ENCODE measurements at places on chromosomes 4 and X. TPM values are rescaled to one million over a fixed set of nuclear protein-coding genes. Genes with fewer than 3 reads are reported as not detected.

GRCh38 chr4:52750819-52751486, at the start of gene ERVMER34-1:
TSS of gene ERVMER34-1 (minus strand) at chr4:52751425. CDS start at chr4:52745520, 5,905 bp downstream.
- peaks cover 13% of the 10 kb centered on the region for H3K4me1 ChIP-seq
- peak; percentile 38 for DNase-seq
- no peak within 1 kb of the TSS for H3K27ac ChIP-seq
- no peaks in the 10 kb centered on the region for H3K36me3 ChIP-seq

DNA sequence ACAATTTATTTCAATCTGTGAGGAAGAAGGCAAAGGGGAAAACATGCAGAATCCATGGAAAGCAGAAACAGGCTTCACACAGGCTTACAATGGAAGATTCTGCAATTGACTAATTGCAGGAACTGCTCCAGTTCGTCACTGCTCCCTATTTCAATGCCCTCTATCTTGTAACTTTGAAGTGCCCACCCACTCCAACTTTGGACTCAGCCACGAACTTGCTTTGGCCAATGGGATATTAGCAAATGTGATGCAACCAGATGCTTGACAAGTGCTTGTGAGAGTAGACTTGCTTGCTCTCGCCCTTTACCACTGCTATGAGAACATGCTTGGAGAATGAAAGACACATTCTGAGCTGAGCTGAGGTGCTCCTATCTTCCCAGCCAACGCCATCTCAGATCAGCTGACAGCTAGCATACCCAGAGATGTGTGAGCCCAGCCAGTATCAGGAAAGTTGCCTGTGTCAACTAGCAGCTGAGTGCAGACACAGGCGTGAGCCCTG, 105.7 kb upstream of the PTCHD1 start:
- DNase-seq = no peak
- H3K36me3 ChIP-seq = no peaks in the 10 kb centered on the region
- no peaks in the 10 kb centered on the region for H3K27me3 ChIP-seq
- no peak overlapping the region for H3K4me3 ChIP-seq
- no peak overlapping the region for H3K27ac ChIP-seq

DNA sequence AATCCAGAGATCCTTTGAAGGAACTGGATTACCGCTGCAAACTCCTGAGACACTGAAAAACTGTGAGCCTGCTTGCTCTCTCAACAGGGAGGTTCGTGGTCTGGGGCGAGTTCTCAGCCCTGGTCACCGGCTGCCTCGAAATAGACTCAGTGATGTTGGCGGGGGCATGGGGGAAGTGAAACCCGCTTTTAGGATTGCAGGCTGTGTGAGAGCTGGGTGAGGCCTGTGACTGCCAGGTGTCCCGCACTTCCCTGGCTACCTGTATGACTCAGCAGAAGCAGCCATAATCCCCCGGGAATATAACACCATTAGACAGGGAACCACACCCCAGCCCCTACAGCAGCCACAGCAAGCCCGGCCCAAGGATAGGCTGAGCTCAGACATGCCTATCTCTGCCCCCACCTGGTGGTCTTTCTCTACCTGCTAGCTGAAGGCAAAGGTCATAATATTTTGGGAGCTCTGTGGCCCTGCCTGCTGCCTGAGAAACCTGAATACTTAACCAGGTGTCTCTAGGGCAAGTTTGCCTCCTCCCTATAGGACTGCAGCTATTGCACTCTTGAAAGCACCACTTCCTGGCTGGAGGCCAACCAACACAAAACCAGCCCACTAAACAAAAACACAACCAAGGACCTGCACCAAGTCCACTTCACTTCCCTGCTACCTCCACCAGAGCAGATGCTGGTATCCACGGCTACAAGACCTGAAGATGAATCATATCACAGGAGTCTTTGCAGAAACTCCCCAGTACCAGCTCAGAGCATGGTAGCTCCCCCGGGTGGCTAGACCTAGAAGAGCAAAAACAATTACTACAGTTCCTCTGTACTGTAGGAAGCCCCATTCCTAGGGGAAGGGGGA, 202.0 kb downstream of the RRAGB start:
- no peak overlapping the region for H3K4me3 ChIP-seq
- H3K27ac ChIP-seq = no peak overlapping the region
- peaks cover 33% of the 10 kb centered on the region for H3K36me3 ChIP-seq
- DNase-seq = no peak

DNA sequence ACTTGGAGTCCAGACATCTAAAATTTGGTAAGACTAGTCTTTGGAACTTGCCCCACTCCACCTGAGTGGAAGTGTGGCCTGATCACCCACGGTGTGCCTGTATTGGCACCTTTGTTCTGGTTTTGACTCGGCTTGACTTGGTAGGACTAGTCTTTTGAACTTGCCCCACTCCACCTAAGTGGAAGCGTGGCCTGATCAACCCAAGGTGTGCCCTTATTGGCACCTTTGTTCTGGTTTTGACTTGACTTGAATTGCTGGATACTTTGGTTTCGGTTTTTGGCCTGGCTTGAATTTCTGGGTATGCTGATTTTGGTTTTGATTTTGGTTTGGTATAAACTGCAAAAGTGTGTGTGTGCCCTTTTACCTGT, 44.7 kb upstream of the UGT2B7 start:
- DNase-seq = no peak
- H3K27me3 ChIP-seq = no peaks in the 10 kb centered on the region
- H3K4me3 ChIP-seq = peak overlapping the region; percentile 24
- peaks cover 52% of the 10 kb centered on the region for H3K4me1 ChIP-seq
- H3K27ac ChIP-seq = peak overlapping the region; percentile 55

The FAT4 gene
- total RNA-seq = 26.6 TPM

GRCh38 chr4:15749001-15749400, 29.1 kb upstream of the CD38 start:
- no peak overlapping the region for H3K4me3 ChIP-seq
- no peak overlapping the region for H3K27ac ChIP-seq
- H3K27me3 ChIP-seq = no peaks in the 10 kb centered on the region

DNA sequence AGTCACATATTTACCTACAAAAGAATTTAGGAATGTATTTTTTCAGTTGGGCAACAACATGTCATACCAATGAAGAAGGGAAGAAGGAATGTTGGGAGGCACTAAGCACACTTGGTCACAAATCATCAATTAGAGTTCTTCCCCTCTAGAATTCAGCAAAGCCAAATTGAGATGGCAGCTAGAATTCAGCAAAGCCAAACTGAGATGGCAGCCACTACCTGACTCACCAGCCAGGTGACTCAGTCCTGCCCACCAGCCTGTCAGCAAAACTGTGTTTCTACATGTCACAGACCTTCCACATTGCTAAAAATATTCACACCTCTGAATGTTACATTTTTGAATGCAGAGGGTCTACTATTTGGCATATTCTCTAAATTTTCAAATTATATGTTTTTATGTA, 63.2 kb upstream of the NOCT start:
- DNase-seq = no peak
- no peaks in the 10 kb centered on the region for H3K4me1 ChIP-seq
- H3K27ac ChIP-seq = no peak overlapping the region
- no peak overlapping the region for H3K4me3 ChIP-seq
- no peaks in the 10 kb centered on the region for H3K27me3 ChIP-seq

The PIGA gene
- 26.2 TPM for total RNA-seq

The IL2RG gene
- total RNA-seq = not detected

The TCEAL6 gene
- total RNA-seq = not detected

- H3K27ac ChIP-seq = no peak overlapping the region
- H3K27me3 ChIP-seq = no peaks in the 10 kb centered on the region
- peaks cover 7% of the 10 kb centered on the region for H3K4me1 ChIP-seq
- no peaks in the 10 kb centered on the region for H3K36me3 ChIP-seq
- no peak overlapping the region for H3K4me3 ChIP-seq
- no peak for DNase-seq
Observed at GRCh38 chr4:10762561-10762960, 78.0 kb upstream of the CLNK start.

- H3K4me1 ChIP-seq = peaks cover 20% of the 10 kb centered on the region
- no peak overlapping the region for H3K27ac ChIP-seq
Observed at GRCh38 chrX:109856974-109857373, 123.9 kb upstream of the ACSL4 start.

DNA sequence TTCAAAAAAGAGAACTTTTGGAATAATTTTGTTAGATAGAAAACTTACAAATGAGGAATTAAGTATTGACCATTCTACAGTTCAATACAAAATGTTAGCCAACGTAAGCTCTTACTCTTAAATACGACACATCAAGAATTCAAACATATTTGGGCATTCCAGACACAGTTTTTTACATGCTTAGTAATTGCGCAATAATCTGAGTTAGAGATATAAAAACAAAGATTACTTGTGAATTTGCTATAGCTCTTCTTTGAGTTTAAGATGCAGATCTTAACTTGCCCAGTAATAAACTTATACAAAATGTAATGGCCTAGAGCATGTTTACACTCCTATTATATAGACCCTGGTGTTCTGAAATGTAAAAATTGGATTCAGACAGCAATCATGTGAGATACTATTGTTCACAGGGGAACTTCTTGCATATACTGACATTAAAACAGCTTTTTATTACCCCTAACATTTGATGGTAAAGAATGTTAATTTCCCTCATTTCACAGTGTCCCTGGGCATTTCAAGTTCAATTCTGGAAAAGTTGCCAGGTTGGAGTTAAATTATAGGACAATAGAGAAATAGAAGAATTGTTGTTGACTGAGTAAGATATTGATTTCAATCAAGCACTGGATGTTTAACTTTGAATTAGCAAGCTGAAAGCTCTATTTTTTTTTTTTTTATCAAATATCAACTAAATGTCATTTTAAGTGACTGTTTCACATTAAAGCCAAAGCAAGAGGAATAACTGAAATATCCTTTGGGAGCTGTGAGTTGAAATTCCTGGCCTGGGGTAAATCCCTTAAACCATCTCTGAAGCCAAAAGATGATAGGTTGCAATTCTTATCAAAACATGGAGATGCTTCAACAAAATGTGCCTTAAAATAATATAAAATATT, 910 bp downstream of the HPGDS start:
- no peaks in the 10 kb centered on the region for H3K36me3 ChIP-seq
- no peak overlapping the region for H3K4me3 ChIP-seq
- H3K27ac ChIP-seq = no peak overlapping the region
- no peaks in the 10 kb centered on the region for H3K4me1 ChIP-seq
- DNase-seq = no peak

DNA sequence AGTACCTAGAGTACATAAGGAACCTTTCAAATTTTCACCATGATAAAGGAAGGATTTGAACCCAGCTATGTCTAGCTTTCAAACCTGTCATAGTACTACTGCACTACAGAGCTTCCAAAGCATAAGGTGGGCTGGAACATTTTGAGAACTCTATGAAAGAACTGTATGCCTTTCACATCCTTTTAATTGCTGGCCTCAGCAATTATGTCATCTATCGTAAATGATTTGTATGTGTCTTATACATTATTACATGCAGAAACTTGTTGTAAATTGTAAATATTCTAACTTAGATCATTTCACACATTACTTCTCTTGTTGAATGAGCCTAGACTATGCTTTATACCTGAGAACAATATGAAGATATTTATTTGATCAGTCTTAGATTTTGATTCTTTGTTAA, 220.7 kb downstream of the HEPH start:
- no peak overlapping the region for H3K4me3 ChIP-seq
- H3K4me1 ChIP-seq = no peaks in the 10 kb centered on the region
- H3K27ac ChIP-seq = no peak overlapping the region
- DNase-seq = no peak
- no peaks in the 10 kb centered on the region for H3K36me3 ChIP-seq

DNA sequence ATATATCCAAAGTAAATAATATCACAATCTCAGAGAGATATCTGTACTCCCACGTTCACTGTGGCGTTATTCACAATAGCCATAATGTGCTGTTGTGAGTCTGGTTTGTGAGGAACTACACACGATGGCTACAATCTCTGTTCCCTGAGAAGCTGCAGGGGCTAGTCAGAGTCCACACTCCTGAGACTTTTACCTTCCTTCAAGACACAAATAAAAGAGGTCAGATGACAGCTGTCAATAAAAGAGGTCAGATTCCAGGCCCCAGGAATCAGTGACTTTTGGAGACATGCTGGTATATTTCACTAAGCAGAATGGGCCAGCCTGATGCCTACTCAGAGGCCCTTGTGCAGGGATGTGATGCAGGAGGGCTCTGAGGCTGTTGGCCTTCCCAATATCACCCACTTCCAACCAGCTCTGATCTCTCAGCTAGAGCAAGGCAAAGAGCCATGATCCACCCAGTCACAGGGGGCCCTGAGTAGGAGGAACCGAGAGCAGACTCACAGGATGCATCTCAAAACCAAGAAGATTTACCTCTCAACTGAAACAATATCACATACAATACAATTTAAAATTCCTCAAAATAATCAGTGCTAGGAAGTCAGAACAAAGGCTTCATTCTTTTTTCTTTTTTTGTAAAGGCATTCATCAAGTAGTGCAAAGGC, 13.8 kb downstream of the FRYL start:
- H3K27me3 ChIP-seq = no peaks in the 10 kb centered on the region
- no peak for DNase-seq
- H3K36me3 ChIP-seq = peaks cover 11% of the 10 kb centered on the region
- peaks cover 12% of the 10 kb centered on the region for H3K4me1 ChIP-seq

GRCh38 chr4:177573507-177573906, 131.3 kb upstream of the AGA start:
- H3K4me1 ChIP-seq = no peaks in the 10 kb centered on the region
- no peak overlapping the region for H3K27ac ChIP-seq
- DNase-seq = no peak
- H3K4me3 ChIP-seq = no peak overlapping the region

GRCh38 chr4:30269850-30270249, 450.3 kb upstream of the PCDH7 start:
- DNase-seq = no peak
- no peak overlapping the region for H3K27ac ChIP-seq
- H3K27me3 ChIP-seq = no peaks in the 10 kb centered on the region
- H3K4me3 ChIP-seq = no peak overlapping the region

- no peaks in the 10 kb centered on the region for H3K36me3 ChIP-seq
- H3K4me1 ChIP-seq = peaks cover 23% of the 10 kb centered on the region
- H3K27me3 ChIP-seq = no peaks in the 10 kb centered on the region
- no peak overlapping the region for H3K27ac ChIP-seq
- DNase-seq = no peak
Observed at GRCh38 chr4:71545168-71545567, 206.3 kb downstream of the SLC4A4 start.

Data from neural crest cell (in vitro differentiated cells).